ENCODE measurements at places on chromosomes 2 and 18. TPM values are rescaled to one million over a fixed set of nuclear protein-coding genes. Genes with fewer than 3 reads are reported as not detected.

DNA sequence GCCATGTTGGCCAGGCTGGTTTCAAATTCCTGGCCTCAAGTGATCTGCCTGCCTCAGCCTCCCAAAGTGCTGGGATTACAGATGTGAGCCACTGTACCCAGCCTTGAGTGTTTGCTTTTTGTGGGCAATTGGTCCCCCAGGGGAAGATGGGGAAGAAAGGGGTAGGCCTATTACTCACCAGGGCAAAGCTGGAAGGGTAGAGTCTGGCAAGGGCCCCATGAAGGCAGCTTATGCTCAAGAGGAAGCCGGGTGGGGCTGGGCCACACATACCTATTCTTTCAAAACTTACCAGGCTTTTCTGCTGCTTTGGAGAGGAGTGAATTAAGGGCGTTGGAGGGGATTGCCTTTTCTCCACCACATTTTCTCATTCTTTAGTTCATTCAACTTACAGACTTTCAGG, 24.5 kb upstream of the CD28 start:
- DNase-seq: no peak
- H3K4me3 ChIP-seq: no peak overlapping the region
- no peaks in the 10 kb centered on the region for H3K27me3 ChIP-seq
- peak overlapping the region; percentile 96 for H3K27ac ChIP-seq

DNA sequence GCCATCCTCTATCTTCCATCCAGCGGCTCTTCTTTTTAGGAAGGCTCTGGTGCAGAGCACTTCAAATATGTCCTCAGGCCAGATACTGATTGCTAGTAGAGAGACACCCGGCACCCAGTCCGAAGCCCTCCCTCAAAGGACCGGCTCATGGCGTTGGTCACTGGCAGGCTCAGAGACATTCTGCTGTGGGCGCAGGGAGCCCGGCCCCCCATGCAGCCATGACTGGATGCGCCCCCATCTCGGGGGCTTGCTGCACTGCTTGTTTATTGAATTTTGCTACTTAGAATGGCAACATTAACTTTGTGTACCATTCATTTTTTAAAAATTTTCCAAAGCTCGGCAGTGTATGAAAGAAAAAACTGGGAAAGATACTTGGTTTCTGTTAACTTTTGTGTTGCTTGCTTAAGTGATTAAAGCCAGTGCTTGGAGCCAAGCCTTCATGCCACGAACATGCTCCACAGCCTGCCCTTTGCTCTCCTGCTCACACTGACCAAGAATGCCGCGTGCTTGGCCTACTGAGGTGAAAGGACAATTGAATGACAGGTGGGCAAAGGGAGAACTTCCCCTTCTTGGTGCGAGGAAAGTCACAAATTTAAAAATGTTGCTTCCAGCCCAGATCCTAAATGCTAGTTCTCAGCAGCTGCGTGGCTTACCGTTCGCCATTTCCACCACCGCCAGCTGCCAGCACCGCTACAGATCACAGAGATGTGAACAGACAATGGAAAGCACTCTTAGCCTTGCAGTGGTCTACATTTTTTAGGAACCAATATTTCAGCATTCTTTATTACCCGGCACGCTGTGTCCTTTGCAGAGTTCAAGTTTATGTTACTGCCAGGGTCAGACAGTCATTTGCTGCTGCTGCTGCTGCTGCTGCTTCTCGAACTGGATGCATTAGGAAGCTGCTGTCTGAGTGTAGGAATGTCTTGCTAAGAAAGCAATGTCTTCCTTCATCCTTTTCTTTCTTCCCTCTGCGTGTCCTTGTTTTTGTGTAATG, 76.7 kb downstream of the FAM210A start:
- no peak for DNase-seq
- no peaks in the 10 kb centered on the region for H3K4me1 ChIP-seq
- H3K27me3 ChIP-seq: no peaks in the 10 kb centered on the region

- no peaks in the 10 kb centered on the region for H3K36me3 ChIP-seq
- DNase-seq: no peak
- H3K4me1 ChIP-seq: no peaks in the 10 kb centered on the region
- peaks cover 14% of the 10 kb centered on the region for H3K27me3 ChIP-seq
Measured at GRCh38 chr18:48228301-48228715, 180.9 kb downstream of the ZBTB7C start.

- no peaks in the 10 kb centered on the region for H3K27me3 ChIP-seq
- no peak for DNase-seq
- H3K27ac ChIP-seq: no peak overlapping the region
- no peaks in the 10 kb centered on the region for H3K36me3 ChIP-seq
Measured at GRCh38 chr2:240579071-240579762, 7.3 kb upstream of the CAPN10 start.

DNA sequence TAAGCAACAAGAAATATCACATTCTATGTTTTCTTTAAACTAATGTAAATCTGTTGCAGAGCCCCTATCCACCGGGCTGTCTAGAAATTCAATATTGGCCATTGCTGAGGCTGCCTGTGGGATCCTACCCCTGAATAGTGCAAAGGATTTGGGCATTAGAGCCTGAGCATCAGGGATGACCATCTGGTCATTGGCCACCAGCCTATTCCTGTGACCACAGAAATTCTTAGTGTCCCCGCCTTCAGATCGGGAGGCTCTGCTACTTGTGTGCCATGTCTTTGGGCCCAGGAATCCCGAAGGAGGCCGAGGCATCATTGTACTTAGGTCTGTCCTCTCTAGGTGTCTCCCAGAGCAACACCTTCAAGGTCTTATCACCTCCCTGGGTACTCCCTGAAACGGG, 73.8 kb downstream of the HRH4 start:
- H3K27me3 ChIP-seq: no peaks in the 10 kb centered on the region
- peaks cover 7% of the 10 kb centered on the region for H3K4me1 ChIP-seq
- H3K36me3 ChIP-seq: no peaks in the 10 kb centered on the region
- no peak for DNase-seq

- no peaks in the 10 kb centered on the region for H3K27me3 ChIP-seq
- H3K4me1 ChIP-seq: peaks cover 3% of the 10 kb centered on the region
- no peaks in the 10 kb centered on the region for H3K36me3 ChIP-seq
- no peak overlapping the region for H3K4me3 ChIP-seq
- DNase-seq: no peak
Measured at GRCh38 chr2:240401308-240401707, 34.2 kb upstream of the GPC1 start.

DNA sequence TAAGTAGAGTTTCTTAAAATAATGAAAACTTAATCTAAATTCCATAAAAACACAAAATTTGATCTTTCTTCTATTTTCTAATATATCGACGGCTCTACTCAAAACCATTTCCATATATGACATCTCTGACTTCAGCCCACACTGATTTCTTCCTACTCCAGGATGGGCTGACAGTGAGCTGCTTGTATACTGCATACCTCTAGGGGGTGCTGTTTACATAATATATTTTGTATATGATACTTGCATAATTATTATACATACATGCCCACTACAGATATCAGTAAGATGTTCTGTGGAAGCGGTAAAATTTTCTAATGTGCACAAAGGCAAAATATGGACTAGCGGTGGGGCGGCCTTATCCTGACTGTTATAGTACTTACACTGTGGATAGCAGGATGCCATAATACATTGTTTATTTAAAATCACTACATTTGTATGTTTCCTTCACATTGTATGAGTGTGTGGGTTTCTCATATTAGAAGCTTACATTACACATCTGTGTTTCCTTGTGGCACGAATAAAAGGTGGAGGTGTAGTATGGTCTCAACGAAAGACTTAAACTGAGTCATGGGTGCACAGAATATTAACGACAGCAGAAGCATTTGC, 66.1 kb upstream of the NXPH2 start:
- no peaks in the 10 kb centered on the region for H3K4me1 ChIP-seq
- H3K4me3 ChIP-seq: no peak overlapping the region
- no peak for DNase-seq
- no peak overlapping the region for H3K27ac ChIP-seq
- H3K27me3 ChIP-seq: no peaks in the 10 kb centered on the region

DNA sequence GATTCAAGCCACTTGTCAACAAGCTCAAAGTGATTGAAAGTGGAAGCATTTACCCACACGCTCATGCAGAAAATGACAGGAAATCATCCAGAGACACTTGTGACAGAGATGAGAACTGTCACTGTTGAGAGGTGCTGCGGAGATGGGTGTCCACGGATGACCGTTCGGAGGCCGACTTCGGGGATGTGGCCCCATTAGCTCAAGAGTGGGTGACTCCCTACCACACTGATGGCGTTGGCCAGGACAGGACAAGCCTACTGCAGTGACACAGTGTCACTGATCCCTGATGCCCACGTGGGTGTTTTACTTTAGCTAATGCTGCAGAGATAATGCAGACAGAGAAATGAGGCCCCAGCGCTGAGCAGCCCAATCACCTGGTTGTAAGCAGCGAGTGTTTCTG, 81.5 kb upstream of the YWHAQ start:
- H3K27me3 ChIP-seq: no peaks in the 10 kb centered on the region
- no peak overlapping the region for H3K27ac ChIP-seq
- DNase-seq: no peak
- H3K4me3 ChIP-seq: no peak overlapping the region

GRCh38 chr2:62338111-62338510, 142.2 kb downstream of the B3GNT2 start:
- no peak overlapping the region for H3K27ac ChIP-seq
- no peak for DNase-seq
- no peaks in the 10 kb centered on the region for H3K4me1 ChIP-seq
- H3K4me3 ChIP-seq: no peak overlapping the region
- no peaks in the 10 kb centered on the region for H3K27me3 ChIP-seq

DNA sequence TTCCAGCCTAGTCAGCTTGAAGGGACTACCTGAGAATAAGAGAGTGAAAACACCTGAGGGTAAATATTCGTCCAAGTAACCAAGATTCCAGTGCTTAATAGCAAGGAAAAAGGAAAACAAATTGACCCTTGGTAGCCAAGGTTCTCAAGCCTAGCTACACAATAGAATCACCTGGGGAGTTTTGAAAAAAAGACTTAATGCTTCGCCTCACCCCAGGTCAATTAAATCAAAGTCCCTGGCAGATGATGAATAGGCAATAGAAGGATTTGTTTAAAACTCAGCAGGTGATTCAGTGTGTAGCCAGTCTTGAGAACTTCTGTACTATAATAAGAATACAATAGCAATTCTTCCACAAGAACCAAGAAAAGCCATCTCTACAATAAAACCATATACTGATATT, 500.2 kb downstream of the XIRP2 start:
- H3K27me3 ChIP-seq: no peaks in the 10 kb centered on the region
- no peaks in the 10 kb centered on the region for H3K4me1 ChIP-seq
- H3K36me3 ChIP-seq: no peaks in the 10 kb centered on the region
- no peak overlapping the region for H3K4me3 ChIP-seq

DNA sequence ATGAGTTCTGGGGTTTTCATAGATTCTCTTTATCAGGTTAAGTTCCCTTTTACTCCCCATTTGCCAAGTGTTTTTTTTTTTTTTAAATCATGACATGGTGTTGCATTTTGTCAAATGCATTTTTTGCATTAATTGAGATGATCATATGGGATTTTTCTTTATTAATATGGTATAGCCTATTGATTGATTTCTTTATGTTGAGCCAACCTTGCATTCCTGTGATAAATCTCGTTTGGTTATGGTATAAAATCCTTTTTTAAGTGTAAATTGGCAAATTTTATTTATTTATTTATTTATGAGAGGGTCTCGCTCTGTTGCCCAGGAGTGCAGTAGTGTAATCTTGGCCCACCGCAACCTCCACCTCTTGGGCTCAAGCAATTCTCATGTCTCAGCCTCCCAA, 81.5 kb upstream of the ACVR1 start:
- no peak overlapping the region for H3K4me3 ChIP-seq
- H3K4me1 ChIP-seq: no peaks in the 10 kb centered on the region
- H3K36me3 ChIP-seq: no peaks in the 10 kb centered on the region
- H3K27me3 ChIP-seq: no peaks in the 10 kb centered on the region
- DNase-seq: no peak

- peaks cover 10% of the 10 kb centered on the region for H3K36me3 ChIP-seq
- no peaks in the 10 kb centered on the region for H3K27me3 ChIP-seq
- DNase-seq: no peak
Measured at GRCh38 chr18:80041424-80041823, 7.2 kb downstream of the RBFA start.

DNA sequence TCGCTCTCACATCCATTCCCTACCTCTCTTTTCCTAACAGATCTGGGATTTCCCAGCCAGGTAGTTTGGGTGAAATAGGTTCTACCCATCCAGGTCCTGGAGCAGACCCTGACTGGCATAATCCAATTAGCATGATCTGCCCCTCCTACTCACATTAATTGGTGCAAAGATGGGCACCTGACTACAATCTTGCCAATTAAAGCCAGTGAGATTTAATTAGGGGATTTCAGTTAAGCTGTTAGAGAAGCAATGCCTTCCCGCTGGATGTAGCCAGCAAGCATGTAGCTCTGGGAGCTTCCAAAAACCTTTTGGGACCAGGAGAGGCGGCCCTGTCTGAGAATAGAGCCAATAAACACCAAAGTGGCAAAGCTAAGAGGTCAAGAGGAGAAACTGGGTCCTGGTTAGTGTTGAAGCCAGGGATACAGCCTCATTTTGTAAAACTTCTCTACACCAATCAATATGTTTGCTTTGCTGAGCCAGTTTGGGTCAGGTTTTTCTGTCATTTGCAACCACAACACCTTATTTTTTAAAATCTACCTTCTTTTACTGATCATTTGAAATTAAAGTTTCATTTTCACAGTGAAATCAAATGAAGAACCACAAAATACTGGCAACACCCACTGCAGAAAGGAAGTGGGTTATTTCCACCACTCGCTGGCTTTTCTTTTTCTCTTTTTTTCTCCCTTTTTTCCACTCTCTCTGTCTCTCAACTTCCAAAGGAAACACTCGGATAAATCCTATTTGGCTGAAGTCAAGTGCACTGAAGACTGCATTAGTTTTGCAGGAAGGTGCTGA, 3.2 kb upstream of the TTC39C start:
- H3K4me3 ChIP-seq: no peak overlapping the region
- peaks cover 31% of the 10 kb centered on the region for H3K27me3 ChIP-seq
- H3K4me1 ChIP-seq: peaks cover 8% of the 10 kb centered on the region
- no peak for DNase-seq
- no peaks in the 10 kb centered on the region for H3K36me3 ChIP-seq

DNA sequence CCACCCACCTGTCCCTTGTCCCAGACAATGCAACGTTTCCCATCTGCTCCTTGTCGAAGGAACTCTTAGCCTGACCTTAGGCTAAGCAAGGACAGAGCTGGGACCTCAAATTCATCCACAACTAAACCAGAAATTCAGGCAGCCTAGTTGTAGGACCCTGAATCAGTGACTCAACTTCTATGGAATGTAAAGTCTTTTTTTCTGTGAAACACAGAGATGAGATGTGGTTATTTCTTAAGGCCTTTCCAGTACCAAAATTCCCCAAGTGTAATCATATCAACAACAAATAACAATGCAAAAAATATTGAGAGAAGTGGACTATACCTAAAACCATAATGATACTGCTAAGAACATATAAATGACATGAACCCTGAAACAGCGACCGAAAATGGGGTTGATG, 46.7 kb downstream of the EN1 start:
- no peak overlapping the region for H3K27ac ChIP-seq
- no peaks in the 10 kb centered on the region for H3K27me3 ChIP-seq
- H3K4me3 ChIP-seq: no peak overlapping the region

GRCh38 chr2:183605440-183605839, 481.2 kb downstream of the NUP35 start:
- H3K27me3 ChIP-seq: no peaks in the 10 kb centered on the region
- no peaks in the 10 kb centered on the region for H3K4me1 ChIP-seq
- no peak for DNase-seq

Gene VIL1
- not detected for total RNA-seq

Gene PTPRN
- 88.2 TPM for total RNA-seq

Gene TEX44
- not detected for total RNA-seq

Gene LIPG
- 11.0 TPM for total RNA-seq

Gene SCN2A
- total RNA-seq: 8.2 TPM

Gene NYAP2
- 0.19 TPM for total RNA-seq

Gene FIGLA
- not detected for total RNA-seq

Gene LYPD6B
- 1.1 TPM for total RNA-seq

Gene SMYD1
- total RNA-seq: not detected

Gene KIAA2012
- not detected for total RNA-seq

Gene IHH
- total RNA-seq: not detected
